T-helper 1 cell (primary cell): ENCODE measurements at places on chromosomes 3 and 15.

- DNase-seq = no peak
These were observed 169.1 kb upstream of the TSPAN3 start for GRCh38 chr15:77239882-77240608.

DNA sequence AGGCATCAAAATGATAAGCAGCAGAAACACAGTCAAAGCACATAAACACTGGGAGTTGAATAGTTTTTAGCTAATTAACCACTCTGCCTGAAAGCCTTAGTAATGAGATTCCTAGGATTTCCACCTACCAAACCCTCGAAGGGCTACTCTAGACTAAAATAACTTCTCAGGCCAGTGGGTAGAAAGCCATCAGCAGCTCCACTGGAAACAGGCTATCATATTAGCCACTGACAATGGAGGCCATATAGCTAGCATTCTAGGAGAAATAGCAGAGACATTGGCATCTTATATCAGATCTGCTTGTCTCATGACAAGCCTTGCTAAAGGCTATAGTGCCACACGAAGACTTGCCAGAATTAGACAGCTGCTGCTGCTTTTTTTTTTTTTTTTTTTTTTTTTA, 4.5 kb upstream of the CAPN3 start:
- no peak for DNase-seq

GRCh38 chr3:12421132-12421531, 63.1 kb upstream of the TSEN2 start:
- no peak for DNase-seq

DNA sequence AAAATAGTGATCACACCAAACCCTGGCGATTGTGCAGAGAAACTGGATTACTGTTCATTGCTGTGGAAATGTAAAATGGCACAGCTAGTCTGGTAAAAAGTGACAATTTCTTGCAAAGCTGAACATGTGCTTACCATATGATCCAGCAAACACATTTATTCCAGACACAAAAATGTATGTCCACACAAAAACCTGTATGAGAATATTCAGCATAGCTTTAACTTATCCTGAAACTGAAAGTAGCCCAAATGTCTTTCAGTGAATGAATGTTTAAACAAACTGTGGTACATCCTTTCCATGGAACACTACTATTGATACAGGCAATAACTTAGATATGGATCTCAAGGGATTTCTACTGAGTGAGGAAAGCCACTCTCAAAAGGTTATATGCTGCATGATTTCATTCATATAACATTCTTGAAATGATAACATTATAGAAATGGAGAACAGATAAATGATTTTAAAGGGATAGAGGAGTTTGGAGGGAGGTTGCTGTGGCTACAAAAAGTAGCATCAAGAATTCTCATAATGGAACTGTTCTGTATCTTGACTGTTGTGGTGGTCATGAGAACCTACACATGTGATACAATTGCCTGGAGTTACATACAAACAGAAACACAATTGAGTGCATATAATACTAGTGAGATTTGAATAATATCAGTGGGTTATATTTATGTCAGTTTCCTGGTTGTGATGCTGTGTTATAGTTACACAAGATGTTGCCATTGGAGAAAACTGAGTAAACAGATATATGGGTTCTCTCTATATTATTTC, 70.7 kb upstream of the DPH6 start:
- no peak for DNase-seq
